ENCODE measurements at places on chromosomes 7 and 10.

DNA sequence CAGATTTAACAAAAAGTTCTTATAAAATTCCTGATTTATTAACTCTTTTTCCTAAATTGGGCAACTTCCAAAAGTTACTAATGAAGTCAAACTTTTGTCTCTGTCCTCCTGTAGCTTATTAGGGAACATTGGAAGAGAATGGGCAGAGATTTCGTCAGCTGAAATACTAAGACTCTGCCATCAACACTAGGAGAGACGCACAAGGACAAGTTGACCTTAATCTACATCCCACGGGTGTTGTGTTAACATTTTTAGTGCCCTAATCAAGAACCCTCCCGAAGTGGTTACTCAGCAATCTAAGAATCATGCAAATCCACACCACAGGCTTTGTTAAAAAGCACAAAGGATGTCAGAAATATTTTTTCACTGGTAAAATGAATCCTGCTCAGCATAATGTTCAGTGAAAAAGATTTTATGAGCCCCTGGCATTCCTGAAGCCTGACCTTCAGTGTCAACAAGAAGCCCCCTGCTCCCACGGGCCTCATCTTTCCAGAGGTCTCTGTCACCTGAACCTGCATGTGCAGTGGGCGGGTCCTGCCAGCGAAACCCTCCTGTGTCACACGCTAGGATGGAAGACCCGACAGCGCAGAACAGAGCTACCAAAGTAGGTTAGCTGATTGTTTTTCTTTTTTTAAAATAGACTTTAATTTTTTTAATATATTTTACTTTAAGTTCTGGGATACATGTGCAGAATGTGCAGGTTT lies 70.6 kb upstream of the AKR1E2 start:
- DNase-seq: no peak

GRCh38 chr10:131269776-131270460 lies 41.6 kb downstream of the TCERG1L start:
- no peak for DNase-seq

- DNase-seq: no peak
Observed at GRCh38 chr7:136078630-136079029, 101.5 kb upstream of the MTPN start.

DNA sequence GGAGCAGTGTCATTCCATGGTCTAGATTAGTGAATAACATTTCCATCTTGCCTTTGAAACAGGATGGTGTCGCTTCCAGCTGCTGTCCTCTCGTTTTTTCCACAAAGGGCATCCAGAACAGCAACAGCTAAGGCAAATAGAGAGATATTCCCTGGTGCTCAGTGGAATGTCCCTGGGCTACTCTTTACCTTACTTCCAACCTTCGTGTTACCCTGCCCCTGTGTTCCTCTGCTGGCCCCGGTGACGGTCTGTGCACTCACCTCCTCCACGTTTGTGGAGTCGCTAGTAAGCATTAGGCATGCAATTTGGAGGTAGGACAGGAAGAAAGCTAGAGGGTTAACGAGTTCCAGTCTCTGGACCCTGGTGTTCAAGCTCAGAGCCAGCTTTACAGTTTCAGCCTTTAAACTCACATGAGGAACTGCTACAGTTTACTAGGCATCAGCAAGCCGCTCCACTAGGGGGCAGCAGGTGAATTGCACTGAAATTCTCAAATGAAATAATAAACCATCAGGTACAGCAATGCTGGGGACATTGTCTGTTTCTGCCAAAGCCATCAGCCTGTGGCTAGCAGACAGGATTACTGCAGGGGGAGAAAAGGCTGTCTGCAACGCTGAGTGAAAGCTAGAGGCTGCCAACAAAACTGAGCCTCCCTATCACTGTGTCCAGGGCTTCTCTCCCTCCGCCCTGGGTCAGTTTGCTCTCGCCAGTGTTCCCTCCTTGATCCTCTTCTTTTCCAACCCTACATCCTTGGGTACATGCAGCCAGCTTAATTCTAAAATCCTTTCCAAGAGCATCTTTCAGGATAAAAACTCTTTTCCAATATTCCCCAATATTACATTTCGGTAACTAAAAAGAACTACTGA lies 9.0 kb downstream of the MRPL32 start:
- no peak for DNase-seq

GRCh38 chr10:17155826-17156225 lies 26.2 kb upstream of the CUBN start:
- DNase-seq: no peak

DNA sequence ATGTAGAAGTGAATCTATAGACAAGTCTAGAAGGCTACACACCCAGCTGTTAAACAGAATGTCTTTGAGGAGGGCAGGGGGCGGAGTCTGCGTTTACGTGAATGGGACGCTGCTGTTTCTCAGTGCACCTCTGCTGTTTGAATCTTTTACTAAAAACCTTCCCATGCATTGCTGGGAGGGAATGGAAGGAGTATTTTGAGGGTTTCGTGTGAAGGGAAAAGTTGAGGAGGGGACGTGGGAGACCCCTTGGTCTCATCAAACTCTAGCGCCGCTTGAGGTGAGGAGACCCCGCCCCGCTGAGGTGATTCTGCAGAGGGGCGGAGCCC lies 492 bp upstream of the VCL start:
- DNase-seq: no peak

- no peak for DNase-seq
Observed at GRCh38 chr10:116457488-116457887, 29.8 kb downstream of the PNLIPRP3 start.

DNA sequence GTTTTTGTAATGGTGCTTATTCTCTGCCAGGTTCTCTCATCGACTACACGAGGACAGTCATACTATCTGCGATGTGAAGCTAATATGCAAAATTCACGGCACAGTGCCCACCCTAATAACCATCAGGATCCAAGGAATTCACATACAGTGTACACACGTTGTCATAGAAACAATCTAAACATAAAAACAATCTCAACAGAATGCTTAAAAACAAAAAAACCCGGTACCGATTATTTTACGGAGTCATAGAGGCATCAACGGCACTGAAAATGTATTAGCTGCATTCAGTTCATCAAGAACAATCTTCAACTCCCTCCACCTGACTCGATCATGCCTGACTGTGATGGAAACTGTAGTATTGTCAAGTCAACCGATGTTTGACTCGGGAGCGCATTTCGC lies 628 bp downstream of the MRPS33 start:
- no peak for DNase-seq

DNA sequence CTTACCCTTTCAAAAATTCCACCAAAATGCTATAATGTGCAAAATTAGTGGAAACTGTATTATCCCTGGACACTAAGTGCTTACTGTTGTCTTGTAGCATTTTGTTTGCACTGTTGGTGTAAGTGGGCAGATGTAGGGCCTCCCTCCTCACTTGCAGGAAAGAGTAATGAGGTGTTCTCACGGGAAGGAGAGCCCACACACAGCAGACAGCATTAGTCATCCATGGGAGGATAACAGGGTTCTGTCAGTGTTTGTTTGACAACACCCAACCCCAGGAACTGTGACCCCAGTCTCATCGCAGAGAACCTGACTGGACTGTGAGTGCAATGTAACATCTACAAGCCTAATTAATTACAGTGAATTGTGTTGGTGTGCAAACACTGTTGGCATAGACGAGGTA lies 58.7 kb upstream of the VSTM2A start:
- no peak for DNase-seq

DNA sequence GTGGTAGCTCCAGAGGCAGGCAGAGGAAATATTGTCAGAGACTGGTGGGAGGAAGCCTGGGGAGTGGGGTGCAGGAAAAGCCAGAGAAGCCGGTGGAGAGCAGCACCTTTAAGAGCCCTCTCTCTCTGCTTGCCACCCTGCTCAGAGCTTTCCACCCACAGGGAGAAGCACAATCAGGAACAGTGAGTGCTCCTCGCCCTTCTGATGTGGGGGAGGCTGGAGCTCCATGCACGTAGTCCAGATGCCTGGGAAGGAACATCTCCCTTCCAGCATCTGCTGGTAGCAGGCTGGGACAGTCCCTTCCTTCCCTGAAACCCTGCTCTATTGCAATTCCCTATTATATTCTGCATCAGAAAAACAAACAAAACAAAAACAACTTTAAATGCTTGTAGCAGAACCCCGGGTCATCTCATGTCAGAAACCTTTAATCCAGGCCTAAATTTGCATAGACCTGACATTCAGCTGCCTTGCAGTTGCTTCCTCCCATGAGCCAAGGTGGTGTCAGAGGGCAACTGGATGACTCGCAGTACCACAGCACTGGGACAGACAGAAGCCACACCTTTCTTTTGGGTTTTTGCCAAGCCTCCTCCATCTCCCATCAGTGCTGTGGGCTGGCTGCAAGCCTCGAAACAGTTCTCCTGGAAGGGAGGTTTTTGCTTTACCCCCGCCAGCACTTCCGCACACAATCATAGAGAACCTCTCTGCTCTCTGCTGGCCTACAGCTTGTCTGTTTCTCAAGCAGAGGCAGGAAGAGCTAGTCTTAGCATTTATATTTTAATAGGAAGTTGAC lies 13.1 kb downstream of the AVPI1 start:
- no peak for DNase-seq

DNA sequence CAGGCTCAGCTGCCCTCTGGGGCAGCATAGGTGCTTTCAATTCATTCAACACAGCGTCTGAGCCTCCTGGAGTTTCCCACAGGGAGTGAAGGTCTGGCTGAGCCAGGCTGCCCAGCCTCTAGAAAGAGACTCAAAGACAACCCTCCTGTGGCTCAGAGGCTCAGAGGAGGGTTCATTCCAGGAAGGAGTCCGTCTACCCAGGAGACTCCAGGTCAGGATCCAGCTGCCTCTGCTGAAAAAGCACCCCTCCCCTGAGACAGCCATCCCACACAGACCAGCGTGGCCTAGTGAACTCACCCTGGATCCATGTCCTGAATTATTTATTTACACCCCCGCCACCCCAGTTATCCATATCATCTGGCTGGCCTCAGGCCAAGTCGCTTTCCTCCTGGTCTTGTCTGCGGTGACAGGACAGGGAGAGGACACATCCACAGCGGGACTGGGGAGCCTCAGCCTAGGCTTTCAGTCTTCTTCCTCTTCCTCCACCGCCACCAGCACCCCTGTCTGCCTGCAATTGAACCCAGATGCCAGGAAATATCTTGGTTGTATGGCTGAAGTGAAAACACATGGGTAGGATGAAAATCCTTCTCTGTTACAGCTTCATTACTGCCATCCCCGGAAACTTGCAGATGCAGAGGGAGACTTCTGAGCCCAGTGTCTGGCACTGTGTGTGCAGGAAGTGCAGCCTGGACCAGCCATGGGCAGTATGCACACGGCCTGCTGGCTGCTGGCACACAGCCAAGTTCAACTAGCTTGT lies 44.0 kb upstream of the COL13A1 start:
- DNase-seq: no peak

DNA sequence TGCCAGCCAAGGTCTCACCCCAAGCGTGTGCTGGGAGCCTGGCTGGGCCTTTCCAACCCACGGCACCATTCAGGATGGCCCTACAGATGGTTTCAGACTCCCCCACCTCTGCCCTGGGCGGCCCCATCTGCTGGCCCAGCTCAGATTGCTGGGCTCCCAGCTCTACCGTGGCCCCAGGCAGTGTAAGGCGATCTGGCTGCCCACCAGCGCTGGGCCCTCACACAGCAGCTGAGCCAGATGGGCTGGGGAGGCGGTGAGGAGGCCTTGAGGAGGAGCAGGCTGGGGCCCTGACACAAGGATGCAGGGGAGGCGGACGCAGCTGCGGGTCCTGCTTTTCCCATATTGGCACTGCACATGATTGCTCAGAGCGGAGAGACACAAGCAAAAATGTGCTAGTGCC lies 162.8 kb downstream of the NRF1 start:
- DNase-seq: no peak

- no peak for DNase-seq
Observed at GRCh38 chr7:74672343-74672915, 14.9 kb downstream of the GTF2I start.

- DNase-seq: no peak
Observed at GRCh38 chr10:3494131-3494837, 290.7 kb downstream of the KLF6 start.

GRCh38 chr7:113775401-113775800 lies 143.4 kb downstream of the PPP1R3A start:
- DNase-seq: no peak

GRCh38 chr7:44637788-44638594 lies 31.6 kb downstream of the OGDH start:
- DNase-seq: no peak

DNA sequence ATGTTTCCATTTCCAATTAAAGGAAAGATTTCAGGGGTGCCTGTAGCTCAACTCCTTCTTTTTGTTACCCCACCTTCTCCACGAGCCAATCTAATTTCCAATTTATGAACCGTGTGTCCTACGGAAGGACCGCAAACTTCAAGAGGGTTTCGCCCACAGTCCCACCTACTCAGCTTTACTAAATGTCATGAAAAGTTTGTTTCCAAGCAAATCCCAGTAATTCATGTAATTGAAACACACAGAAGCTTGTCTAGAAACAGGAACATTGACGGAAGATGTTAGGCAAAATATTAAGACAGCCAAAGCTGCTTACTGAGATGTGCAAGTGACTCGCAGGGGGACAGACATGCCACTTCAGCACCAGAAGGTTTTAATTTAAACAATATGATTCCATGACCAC lies 32.9 kb upstream of the LYZL1 start:
- no peak for DNase-seq

GRCh38 chr10:92778091-92778490 lies 70.2 kb upstream of the EXOC6 start:
- no peak for DNase-seq

DNA sequence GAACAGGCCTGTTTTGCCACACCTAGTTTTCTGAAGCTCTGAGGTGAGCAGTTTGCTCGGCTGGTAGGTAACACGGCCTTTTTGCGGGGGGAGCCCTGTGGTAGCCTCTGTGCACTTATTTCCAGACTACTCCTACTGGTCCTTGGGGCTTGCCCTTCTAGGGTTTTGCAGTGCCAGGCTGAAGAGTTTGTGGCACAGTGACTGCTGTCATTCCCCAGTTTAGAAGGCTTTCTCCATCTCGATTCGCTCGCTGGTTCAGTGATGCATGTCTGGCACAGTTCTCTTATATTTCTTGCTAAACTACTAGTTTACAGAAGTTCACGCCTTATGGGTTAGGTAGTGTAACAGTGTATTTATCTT lies 711 bp downstream of the KIF20B start:
- DNase-seq: no peak

DNA sequence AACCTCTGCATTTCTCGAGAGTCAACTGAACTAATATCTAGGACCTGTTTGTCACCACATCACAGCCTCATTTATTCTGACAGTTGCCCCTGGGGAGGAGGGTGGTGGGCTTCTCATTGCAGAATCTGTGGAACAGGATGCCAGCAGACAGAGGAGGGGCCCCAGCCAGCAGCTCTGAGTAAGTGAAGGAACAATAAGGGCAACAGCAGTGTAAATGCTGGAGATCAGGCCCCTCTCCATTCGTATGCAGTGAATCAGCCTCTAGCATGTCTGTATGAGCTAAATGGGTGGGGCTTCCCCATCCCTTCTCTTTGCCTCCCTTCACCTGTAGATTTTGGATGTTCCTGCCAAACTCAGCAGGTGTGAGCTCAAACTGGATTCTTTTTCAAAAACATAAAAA lies 7.7 kb upstream of the CPVL start:
- no peak for DNase-seq

Measured in GM12892 (cell line).